ENCODE measurements at places on chromosomes 4 and X. TPM values are rescaled to one million over a fixed set of nuclear protein-coding genes. Genes with fewer than 3 reads are reported as not detected.

DNA sequence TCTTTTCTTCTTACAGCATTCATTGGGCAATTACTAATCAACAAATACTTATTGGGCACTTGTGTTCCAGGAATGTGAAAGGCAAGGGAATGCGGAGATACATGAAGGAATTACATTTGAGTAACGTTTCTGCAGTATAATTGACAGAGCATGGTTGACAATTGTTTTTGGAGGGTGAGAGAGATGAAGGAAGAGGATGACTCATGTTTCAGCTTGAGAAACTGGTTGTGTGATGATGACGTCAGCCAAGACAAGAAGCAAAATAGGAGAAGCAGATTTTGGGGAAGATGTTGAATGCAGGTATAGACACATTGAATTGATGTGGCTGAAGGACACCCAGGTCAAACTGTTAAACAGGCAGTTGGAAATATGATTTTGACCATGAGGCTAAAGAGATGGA is 8.0 kb upstream of the CPEB2 start:
- DNase-seq = no peak

- DNase-seq = no peak
Measured at GRCh38 chrX:13755254-13755653, 20.7 kb downstream of the OFD1 start.

- DNase-seq = no peak
Measured at GRCh38 chr4:159451006-159451405, 348.1 kb downstream of the RAPGEF2 start.

The REELD1 gene
- 0.08 TPM for polyA plus RNA-seq

The ATP10D gene
- polyA plus RNA-seq = 18.6 TPM

The GABRG1 gene
- 0.03 TPM for polyA plus RNA-seq
